ENCODE measurements at places on chromosomes 6 and 20.
A peak's percentile ranks its signal among the peaks of the same experiment; 100 is the strongest.

GRCh38 chr20:20744170-20744725, 31.8 kb upstream of the RALGAPA2 start:
- no peak for DNase-seq

- no peak for DNase-seq
Measured at GRCh38 chr6:112511441-112511840, 164.3 kb downstream of the RFPL4B start.

DNA sequence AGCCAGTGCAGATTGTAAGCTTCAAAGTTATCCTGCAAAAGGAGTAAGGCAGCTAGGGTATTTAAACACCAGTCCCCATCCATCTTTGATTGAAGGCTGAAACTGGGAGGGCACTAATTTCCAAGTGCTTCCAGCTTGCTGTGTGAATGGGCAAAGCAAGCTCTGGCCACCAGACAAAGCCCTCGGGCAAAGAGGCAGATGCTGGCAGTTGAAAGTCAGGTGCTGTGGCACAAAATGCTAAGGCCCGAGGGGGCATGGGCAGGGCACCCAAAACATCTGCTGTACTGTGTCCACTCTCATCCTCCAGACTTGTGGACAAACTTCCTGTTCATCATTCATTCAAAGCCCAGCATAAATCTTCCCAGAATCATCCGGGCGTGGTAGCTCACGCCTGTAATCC, 62.9 kb downstream of the TRMT6 start:
- no peak for DNase-seq

GRCh38 chr20:51507216-51508036, 35.1 kb downstream of the NFATC2 start:
- peak; percentile 37 for DNase-seq

DNA sequence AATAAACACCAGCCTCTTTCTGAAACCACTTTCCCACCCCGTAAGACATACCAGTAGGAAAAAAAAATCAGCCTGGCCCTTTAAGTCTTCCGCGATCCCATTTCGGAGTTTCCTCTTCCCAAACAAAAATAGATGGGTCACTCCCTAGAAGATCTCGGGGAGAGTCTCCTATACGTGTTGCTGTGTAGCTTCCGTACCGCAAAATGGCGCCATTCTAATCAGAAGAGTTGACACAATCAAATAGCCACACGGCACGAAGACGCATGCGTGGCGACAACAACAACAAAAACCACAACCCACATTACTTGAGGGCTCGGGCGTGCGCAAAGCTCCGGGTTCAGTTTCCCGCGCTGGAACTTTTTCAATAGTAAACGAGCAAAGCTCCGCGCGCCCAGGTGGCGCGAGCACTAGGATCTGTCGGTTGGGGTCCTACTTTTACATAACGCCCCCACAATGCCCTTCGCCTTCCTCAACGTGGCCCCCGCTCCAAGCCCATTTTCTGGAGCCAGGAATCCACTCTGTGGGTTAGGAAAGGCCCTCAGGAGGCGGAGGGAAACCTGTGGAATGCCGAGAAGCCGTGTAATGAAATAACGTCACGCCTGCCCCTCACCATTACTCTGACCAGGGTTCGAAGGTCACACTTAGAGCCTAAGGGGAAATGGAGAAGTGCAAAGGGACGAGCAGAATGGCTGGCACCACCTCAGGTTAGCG, at the start of gene GPANK1:
Gene GPANK1 (minus strand): TSS at position 208 of the 711 bp plus-strand sequence. CDS start 519 bp downstream, outside the sequence.
- DNase-seq = no peak

GRCh38 chr20:60332523-60332922, 374.3 kb downstream of the CDH26 start:
- DNase-seq = no peak

- no peak for DNase-seq
Measured at GRCh38 chr6:119162134-119162775, 83.8 kb upstream of the FAM184A start.

- DNase-seq = no peak
Measured at GRCh38 chr20:60078351-60079250, 120.4 kb downstream of the CDH26 start.

GRCh38 chr6:135118134-135118730, 62.9 kb upstream of the MYB start:
- DNase-seq = no peak

DNA sequence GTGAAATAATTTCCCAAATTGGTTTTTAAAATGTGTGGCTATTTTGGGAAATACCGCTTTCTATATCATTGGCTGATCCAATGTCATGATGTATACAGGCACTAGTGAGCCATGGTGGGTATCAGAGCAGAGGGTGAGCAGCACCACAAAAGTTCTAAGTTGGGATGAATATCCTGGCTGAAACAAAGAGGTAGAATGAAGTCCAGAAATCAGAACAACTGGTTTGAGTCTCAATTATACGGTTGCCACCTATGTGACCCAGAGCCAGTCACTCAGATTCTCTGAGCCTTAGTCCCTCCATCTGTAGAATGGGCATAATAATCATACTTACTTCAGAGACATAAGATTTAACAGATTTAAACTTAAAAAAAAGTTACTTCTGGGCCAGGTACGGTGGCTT, 172.3 kb downstream of the ZFP64 start:
- DNase-seq = no peak

Data from AG04449 (cell line).